ENCODE measurements at places on chromosomes 6 and 20.

DNA sequence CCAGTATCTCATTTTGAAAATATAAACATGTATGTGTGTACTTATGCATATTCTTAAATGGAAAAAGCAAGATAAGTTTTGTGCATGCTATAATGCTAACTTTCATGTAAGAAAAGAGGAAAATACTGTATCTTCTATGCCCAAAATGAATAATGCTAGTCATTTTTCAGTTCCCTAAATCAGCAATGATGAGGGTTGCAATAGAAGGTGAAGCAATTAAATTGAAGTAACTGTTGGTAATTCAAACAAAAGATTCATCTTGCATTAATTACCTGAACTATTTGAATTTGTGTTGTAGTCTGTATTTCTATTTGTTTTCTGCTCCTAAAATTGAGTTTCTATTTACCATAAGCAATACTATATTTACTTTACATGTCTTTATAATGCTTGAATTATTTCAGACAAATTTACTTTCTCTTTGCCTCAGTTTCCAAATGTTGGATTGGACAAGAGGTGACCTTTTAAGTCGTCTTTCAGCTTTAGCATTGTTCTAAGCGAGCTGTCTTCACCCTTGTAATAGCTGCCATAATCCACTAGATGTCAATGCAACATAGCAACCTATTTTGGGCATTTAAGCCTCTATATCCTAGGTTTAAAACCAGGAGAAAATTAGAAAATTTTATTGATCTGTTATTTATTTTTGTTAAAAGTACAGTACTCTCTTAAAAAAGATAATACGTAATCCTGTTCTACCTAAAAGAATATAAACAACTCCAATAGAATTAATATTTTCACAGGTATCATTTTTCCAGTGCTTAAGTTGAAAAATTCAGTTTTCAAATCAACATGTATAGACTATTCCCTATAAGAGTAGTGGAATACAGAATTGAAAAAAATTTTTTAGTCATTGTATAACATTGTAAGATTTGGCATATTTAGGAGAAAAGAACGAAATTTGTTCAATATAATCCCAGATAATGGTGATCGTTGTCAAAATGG, 52.3 kb upstream of the IFNGR1 start:
- no peak for DNase-seq

GRCh38 chr20:60220706-60221105, 262.5 kb downstream of the CDH26 start:
- DNase-seq, result no peak

DNA sequence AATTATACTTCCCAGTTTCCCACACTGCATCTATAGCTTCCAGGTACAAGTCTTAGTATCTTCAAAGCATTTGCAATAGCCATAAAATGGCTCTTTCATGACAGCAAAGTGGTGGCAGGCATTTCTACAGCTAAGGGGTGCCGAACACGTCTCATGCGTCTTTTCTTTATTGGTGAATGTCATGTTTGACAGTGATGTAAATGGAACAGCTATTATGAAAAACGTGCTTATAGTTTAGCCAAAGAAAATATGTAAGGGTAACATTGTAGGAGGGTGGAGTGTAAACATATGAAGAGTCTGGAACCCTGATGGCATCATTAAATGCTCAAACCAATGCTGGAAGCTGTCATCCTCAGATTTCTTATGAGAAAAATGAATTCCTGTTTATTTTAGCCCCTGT, 37.9 kb downstream of the COL11A2 start:
- DNase-seq, result no peak

DNA sequence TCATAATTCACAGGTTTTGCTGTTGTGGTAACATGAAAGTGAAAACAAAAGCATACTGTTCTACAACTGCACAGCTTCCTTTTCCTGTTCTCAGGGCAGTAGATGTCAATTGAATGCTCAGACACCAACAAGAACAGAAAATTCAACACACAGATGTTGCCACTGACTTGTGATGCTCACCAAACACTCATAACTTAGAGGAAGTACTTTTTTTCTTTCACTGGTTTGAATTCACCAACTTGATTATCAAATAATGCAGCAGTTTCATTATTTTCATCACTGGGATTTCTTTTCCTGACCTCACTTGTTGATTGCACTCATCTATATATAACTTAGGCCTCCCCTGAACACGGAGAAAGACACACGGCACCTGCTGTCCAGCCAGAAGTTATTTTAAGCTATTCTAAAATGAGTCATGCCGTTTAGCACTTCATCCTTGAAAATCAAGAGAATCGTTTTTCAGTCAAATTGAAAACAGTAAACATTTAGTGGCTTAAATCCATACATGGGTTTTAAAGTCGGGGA, 949 bp downstream of the TXLNB start:
- no peak for DNase-seq

- no peak for DNase-seq
Observed at GRCh38 chr20:36676701-36677421, 30.9 kb upstream of the SLA2 start.

DNA sequence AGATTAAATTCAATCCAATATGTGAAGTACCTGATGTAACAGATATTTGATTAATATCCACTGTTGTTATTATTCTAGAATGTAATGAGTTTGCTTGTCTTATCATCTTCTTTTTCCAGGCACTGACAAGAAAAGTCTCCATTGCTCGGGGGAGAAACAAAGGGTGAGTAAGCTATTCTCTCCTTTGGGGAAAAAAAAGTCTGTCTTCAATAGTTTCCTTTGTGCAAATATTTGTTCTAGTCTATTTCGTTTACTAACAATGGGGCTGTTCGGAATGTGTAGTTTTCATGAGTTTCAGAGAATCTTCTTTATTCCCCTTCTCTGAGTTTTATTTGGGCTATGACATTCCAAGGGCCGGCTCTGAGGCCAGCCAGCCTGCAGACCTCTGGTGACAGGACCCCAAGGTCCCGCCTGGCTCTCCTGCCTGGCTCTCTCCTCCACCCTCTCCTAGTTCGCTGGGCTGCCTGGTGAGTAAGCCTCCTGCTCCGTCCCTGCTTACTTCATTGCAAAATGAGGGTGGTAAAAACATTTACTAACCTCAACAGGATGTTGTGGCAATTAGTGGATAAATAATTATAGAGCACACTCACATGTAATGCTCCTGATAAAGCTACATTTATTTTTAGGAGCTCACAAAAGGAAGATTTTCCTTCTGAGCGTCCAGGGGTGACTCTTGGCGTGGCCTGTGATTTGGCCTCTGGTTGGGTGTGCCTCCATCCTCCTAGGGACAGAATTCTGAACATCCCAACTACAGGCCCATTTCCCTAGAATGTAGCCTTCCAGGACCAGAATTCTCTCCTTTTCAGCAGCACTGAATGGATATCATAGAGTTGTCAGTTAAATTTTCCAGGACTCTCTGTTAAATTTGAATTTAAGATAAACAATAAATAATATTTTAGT, 43.1 kb upstream of the SNX9 start:
- DNase-seq, result no peak

- no peak for DNase-seq
Observed at GRCh38 chr6:72530750-72531149, 91.1 kb upstream of the KCNQ5 start.

GRCh38 chr6:148657048-148657447, 89.8 kb upstream of the UST start:
- no peak for DNase-seq

GRCh38 chr20:8423482-8423881, 291.4 kb downstream of the PLCB1 start:
- DNase-seq, result no peak

- DNase-seq, result no peak
Observed at GRCh38 chr20:52082612-52083011, 109.0 kb downstream of the ZFP64 start.

- no peak for DNase-seq
Observed at GRCh38 chr6:158028876-158029275, 47.2 kb downstream of the SYNJ2 start.

DNA sequence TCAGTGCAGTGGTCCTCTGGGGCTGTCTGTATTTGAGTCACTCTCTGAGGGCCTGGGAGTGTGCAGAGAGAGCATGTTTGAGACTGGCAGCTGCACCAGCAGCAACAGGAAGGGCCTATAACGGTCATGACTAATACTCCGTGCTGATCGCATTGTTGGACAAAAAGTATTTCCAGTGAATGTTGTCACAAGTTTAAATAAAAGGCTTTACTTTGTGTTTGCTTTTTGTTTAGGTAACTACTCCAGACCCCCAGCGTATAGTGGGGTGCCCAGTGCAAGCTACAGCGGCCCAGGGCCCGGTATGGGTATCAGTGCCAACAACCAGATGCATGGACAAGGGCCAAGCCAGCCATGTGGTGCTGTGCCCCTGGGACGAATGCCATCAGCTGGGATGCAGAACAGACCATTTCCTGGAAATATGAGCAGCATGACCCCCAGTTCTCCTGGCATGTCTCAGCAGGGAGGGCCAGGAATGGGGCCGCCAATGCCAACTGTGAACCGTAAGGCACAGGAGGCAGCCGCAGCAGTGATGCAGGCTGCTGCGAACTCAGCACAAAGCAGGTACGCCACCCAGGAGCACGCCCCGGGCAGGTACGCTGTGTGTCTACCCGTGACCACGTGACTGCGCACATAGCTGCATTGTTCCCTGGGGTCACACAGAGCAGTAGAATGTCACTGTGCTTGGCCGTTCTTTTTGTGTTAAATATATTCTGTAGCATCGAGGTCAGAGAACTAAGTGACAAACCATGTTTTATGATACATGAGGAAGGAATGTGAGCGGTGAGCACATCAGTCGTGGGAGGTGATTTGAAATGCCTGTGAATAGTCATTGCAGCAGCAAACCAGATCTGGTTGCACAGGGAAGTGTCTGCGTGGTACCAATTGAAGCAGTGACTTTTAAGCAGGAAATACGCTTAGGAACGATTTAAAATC, 174.7 kb downstream of the TMEM242 start:
- DNase-seq, result no peak

DNA sequence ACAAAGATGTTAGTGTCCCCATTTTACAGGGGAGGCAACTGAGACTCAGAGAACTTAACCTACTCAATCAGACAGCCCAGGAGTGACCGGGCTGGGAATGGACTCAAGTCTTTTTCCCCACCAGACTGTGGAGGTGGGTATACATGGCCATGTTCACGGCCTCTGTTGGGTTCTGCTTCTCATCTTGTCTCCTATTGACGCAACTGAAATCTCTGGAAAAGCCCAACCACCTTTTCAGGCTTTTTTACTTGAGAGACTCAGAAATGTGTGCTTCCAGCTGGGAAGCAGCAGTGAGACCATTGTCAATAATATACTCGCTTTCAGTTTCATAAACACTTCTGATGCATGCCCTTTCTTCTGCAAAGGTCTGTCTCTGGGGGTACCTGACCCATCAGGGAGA, 70.7 kb downstream of the SOBP start:
- DNase-seq, result no peak

DNA sequence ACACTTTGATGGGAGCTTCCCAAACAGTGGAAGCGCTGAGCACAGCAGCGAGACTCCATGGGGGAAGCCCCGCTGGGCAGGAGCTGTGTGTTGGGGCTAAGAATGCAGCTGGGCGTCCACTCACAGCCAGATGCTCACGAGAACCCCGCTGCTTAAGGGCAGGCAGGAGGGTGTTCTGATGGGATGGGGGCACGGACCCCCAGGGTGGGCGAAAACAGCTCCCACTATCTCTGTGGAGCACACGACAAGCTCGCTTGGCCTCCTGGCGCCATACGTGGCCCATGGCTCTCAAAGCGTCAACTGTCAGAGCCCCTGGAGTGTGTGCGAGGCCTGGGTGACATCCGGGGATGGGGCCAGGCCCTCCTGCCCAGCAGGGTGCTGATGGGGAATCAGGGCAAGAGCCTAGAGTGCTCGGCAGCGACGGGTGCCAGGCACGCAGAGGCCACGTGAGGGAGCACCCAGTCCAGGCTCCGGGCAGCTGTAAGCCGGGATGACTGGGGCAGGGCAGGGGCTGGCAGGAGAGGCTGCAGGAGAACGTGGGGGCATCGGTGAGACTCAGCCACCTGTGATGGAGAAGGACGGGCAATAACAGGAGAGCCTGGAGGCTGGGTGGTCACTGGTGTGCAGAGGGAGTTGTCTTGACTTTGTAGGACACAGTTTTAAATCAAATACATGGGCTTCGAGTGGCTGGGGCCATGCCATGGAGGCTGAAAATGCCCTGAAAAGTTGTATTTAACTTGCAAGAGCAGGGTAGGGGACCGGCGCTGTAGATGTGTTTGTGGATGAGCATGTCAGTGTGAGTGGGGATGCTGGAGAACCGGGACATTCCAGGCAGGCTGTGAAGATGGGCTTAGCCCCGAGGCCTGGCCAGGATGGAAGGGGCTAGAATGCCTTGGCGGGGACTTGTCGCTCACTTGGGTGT, 27.3 kb downstream of the PYGB start:
- DNase-seq, result no peak

DNA sequence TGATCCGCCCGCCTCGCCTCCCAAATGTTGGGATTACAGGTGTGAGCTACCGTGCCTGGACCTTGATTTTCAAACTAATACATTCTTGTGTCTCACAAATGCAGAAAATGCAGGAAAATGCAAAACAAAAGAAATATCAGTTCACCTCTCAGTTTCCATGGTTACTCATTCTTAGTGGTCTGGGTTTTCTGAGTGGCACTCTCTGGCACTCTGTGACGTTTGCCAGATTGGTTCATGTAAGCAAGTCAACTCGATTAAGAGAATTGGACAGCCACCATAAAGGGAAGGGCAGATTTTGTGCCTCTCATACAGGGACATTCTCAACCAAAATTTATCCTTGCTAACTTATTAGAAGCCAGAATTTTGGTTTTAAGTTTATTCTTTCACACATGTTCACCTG, 8.6 kb downstream of the CMTR1 start:
- no peak for DNase-seq

DNA sequence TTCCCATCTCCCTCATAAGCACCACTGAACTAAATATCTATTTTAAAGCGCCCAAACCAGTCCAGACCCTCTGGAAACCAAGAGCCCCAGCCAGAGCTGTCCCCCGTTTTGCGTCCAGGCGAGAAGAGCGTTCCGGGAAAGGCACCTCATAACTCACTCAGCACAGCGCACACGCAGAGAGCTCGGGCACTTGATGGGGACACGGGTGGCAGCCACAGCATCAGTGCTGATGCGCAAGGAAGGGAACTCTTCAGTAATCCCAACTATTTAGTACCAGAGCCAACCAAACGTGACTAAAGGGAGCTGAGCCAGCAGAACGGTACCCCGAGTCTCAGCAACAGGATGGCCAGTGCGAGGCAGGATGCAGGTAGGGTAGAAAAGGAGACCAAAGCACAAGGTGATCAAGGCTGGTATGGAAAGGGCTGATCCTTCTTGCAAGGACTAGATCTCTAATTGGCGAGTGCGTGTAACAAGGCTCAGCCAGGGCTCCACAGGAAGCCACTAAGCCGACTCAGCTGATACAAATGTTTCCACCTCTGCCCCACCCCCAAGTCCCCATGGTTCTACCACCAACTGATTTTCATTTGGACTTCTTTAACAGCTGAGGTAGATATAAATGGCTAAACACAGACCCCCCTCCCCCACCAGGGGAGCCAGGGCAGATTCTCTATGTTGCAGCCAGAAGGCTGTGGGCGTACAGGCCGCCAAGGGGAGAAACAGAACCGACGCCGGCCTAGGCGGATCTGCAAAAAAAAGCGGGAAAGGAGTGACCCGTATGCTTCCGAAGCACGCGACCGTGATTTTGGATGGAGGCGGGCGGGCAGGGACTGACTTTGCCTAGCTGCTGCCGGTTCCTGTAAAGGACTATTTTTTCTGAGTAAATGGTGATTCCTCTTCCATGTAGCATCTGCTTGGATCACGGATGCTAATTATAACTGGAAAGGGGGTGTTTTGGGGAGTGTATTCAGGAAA, 183.5 kb upstream of the COL21A1 start:
- no peak for DNase-seq

All from stimulated activated CD8-positive, alpha-beta memory T cell treated with anti-CD3 and anti-CD28 coated beads, Interleukin-2, amount 100 ng/mL, for 1 hour (primary cell).